Anterior cingulate cortex (tissue), 58 donors: ENCODE measurements at places on chromosomes 12 and 14.
A peak's percentile ranks its signal among the peaks of the same experiment; 100 is the strongest.

DNA sequence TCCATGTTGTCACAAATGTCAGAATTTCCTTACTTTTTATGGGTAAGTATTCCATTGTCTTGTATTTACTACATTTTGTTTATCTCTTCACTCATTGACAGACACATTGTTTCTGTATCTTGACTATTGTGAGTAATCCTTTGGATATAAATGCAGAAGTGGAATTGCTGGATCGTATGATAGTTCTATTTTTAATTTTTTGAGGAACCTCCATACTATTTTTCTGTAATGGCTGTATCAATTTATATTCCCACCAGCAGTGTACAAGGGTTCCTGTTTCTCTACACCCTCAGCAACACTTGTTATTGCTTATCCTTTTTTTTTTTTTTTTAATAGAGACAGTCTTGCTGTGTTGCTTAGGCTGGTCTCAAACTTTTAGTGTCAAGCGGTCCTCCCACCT lies 3.5 kb upstream of the KICS2 start:
- no peak for DNase-seq

GRCh38 chr12:90945070-90945649 lies 9.8 kb downstream of the CCER1 start:
- no peak for DNase-seq

GRCh38 chr12:107402041-107403022 lies 283.3 kb upstream of the PWP1 start:
- no peak for DNase-seq

GRCh38 chr14:92830902-92831301 lies 36.8 kb downstream of the GOLGA5 start:
- DNase-seq = no peak

DNA sequence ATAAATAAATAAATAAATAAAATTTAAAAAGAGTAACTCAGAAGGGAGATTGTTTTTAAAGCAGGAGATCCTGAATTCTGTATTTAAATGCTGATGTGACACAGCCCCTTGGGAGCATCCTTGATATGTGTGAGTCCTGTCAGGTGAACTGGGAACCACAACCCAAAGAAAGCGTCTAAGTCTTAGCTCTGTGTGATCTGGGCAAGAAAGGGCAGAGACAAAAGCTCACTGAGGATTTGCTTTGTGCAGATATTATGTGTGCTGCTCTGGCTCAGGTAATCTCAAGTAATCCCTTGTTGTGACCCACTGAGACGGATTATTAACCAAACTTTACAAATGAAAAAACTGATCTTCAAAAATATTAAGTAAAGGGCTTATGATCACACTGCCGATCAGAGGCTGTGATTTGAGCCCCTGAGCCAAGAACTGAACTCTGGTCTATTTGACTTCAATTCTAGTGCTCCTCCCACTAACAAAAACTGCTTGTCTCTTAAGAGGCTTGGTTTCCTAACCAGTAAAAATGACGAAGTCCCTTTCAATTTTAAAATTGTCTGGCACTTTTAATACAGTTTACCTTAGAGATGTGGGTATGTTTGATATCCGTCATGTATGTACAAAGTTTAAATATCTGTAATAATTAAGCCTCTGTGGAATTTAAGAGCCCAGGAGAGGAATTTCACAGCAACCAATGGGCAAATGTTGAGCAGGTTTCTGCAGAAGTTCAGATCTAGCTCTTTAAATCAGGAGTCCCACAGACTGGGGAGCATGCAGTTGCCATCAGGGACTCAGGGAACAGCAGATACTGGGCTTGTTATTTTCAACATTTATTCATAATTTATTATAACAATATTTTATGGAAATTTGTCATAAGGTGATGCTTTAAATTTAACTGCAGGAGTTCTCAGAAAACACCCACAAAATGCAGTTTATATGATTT lies 46.1 kb downstream of the CPM start:
- DNase-seq = no peak

GRCh38 chr14:67532998-67533753 lies at the start of gene PLEKHH1:
Gene PLEKHH1 (plus strand): TSS chr14:67533290. CDS start chr14:67541868, 8,578 bp downstream.
- DNase-seq = peak; percentile 89

DNA sequence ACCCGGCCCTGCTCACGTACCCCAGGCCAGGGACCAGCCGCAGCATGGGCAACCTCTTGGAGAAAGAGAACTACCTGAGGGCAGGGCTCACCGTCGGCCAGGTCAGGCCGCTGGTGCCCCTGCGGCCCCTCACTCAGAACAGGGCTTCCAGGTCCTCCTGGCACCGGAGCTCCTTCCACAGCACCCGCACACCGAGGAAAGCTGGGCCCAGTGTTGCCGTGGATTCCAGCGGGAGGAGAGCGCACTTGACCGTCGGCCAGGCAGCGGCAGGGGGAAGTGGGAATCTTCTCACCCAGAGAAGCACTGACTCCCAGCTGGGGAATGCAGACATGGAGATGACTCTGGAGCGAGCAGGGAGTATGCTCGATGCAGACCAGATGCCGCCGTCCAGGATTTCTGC lies 7.9 kb upstream of the VAMP1 start:
- no peak for DNase-seq

DNA sequence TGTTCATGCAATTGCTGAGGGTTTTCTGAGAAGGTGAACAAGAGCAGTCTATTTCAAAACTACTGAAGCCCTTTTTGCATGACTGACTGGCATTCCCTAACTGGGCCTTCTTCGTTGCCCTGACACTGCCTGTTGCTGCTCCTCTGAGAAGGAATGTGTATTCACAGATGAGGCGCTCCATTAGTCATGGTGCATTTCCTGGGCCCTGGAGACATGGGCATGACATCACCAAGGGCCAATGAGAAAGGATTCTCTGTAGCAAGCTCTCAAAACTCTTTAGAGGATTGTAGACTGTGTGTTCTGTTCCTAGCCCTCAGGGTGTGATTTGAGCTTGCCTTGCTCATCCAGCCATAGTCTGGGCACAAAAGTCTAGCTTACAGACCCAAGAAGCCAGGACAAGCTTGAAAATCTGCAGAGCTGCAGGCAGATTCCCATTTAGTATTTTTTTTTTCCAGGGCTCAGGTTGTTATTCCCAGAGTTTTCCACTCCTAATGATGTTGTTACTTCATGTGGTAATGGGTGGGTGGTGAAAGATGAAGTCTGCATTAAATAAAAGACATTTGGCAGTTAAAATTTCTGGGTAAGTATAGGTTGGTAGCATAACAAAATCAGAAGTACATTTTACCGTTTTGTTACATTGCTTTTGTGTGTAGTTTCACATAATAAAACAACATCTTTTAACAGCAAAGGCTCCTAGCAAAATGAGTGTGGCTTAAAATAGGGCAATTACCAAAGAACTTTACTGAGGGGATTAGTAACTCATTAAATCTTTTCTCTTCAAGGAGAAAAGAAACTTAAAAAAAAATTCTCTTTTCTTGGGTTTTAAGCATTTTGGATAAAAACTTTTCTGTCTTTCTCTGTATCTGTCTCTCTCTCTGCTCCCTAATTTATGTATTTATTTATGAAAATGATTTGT lies 318.4 kb downstream of the RAD51B start:
- DNase-seq = peak; percentile 86

DNA sequence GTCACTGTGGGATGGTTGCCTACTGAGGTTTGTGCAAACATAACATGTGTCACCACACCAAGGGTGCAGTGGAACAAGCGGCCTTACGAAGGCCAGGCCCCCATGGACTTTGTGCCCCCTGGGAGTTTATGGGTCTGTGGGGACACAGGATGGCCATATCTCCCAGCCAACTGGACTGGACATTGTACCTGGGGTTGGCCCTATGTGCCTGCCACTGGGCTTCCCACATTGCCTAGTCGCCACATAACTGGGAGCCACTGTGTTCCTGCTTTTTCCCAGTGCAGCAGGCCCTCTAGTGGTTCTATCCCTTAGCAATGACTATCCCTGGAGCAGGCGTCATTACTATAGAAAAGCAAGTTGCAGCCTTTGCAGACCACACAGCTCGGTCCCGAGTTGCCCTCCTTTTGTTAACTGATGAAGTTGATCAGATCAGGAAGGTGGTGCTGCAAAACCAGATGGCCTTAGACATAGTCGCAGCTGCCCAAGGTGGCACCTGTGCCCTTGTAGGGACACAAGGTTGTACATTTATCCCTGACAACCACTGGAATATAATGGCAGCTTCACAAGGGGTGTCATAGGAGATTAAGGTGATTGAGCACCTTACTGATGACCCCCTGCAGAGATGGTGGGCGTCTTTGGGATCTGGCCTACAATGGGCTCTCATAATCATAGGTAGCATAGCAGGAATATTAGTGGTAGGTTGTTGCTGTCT lies 15.2 kb upstream of the RNASE12 start:
- peak; percentile 15 for DNase-seq

DNA sequence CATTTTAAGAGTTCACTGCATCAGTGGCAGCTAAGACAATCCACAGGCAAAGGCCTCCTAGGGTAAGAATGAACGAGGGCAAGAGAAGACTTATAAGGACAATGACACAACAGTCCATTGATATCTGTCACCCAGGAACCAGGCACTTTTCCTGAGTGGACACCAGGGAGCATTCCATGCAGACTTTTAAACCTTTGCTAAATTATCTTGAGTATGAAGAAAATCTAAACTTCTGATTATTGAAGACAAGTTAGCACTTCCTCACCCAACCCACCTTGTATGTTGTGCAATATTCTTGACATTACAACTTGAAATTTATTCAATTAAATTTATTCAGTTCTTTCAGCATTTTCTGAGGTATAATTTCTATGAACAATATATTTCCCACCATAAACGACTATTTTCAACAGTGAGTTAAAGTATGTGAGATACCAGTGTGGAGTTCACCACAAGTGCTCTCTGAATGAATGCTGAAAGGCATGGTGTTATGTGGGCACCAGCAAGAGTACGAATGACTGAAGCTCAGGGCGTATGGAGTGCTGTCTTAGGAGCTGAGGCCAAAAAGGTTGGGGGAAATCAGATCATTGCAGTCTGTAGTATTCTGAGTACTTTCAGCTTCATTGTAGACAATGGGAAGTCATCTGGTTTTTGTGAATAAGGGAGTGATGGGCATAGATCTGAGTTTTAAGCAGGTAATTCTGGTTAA lies 124.3 kb upstream of the LMNTD1 start:
- DNase-seq = no peak

DNA sequence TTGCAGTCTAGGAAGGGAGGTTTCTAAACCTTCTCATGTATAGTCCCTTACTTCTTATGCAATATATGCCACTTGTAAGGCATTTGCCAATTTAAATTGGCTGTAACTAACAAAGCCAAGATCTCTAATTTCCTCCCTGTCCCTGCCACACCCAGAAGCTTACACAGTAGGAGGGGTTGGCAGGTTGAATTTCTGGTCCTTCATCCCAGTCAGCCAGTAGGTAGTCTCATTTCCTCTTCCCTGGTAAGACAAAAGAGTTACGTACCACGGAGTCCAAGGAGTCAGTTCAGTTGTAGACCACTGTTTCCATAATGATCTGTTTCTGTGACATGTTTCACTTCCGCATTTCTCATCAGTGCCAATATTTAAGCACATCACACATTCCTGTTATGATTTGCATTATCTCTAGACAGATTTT lies 47.0 kb upstream of the PLBD1 start:
- no peak for DNase-seq

DNA sequence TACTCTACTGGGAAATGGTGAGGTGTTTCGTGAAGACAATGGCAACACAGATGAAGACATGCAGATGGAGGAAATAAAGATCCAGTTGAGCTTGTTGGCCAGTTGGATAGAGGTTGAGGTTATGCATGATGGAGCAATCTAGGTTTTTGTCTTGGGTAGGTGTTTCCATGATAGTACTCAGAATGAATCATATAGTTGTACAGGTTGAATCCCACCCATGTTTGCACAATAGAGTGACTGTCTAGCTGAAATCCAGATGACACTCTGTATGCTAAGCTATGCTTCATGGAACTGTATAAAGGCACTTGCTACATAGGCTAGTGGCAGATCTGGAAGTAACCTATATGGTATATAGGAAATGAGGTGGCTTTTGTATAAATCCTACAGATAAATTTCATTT lies 264.9 kb downstream of the NAV3 start:
- DNase-seq = no peak

DNA sequence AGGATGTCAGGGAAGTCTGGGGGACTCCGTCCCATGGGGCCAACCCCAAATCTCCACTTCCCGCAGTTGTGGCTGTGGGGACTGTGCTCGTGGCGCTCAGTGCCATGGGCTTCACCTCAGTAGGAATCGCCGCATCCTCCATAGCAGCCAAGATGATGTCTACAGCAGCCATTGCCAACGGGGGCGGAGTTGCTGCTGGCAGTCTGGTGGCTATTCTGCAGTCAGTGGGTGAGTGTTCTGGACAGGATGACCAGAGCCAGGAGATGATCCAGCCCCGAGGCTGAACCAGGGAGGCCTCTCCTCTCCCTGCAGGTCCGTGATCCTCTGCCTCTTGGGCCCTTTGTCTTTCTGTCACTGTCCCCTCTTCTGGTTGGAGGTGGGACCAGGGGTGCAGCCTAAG lies 8.8 kb upstream of the IFI27 start:
- DNase-seq = no peak

- DNase-seq = no peak
Measured at GRCh38 chr14:79967001-79967400, 244.3 kb downstream of the DIO2 start.

DNA sequence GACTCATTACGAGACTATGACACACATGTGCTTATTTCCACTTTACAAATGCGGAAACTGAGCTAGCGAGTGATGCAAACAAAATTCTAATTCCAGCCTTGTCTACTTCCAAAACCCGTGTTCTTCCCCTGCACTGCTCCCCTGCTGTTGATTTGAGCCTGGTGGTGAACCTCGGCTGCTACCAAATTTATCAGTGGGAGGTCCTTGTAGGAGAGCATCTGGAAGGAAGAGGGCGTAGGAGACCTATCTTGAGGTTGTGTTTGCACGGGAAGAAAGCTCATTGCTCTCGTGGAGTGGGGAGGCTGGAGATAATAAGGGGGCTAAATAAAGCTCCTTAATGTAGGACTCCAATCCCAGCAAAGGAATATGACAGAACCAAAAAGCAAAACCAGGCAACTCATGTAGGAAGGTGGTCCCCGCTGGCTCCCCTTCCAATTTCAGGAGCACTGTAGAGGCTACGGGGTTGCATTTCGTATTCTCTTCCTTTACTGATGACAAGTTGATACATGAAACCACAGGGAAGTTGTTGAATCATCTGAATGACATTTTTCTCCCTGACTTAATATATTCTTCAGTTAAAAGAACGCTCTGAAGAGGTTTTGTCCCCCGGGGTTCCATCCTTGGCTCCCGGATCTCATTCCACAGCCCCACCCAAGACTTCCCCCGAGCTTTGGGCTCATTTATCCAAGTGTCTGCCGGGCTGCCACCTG lies 52.6 kb downstream of the FZD10 start:
- DNase-seq = no peak

GRCh38 chr14:65472189-65472588 lies 59.7 kb downstream of the FUT8 start:
- no peak for DNase-seq

DNA sequence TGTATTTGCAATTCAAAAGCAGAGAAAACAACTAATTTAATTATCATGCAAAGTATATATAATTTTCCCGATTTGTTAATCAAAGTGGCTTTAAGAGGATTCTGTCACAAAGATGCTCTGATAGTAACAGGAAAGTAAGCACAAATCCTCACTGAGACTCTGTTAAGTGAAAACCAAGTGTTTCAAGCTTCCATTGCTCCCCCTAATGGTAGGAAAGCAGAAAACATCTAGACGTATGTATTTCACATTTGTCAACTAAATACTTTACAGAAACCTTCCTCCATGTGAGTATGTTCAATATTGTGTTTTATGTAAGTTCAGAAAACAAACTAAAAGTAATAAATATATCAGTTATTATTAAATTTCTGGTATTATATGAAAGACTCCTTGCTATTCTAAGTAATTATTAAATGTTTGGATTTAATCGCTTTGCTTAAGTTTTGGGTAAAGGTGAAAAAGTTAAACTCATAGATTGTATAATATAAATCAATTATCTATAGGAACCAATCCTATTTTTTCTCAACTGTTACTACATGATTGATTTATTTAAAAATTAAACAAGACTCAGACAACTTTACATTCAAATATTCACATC lies 1.5 kb upstream of the NTS start:
- no peak for DNase-seq
